ENCODE measurements at places on chromosomes 1 and 21. TPM values are rescaled to one million over a fixed set of nuclear protein-coding genes. Genes with fewer than 3 reads are reported as not detected.

The GBP2 gene
- total RNA-seq = 237 TPM

The GNPAT gene
- 38.6 TPM for total RNA-seq

DNA sequence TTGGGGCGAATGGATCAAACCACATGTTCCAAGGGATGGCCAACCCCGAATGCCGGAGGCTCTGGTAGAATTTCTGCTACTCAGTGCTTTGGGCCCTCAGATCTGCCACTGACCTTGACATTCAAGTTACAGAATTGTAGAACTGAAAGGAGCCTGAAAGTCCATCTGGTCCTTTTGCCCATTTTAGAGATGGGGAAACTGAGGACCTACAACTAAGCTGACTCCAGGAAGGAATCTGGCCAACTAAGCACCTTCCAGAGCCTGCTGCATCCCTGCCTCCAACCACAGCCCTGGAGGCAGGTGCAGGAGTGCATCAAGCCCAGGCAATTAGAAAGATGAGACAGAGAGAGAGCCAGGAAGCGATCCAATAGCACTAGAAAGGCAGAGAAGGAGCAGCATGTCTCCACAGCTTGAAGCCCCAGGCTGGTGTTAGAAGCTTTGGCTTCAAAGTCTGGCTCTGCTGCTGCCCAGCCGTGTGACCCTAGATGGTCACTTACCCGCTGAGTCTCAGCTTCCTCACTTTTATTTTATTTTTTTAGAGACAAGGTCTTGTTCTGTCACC, 1.3 kb upstream of the CTRC start:
- no peaks in the 10 kb centered on the region for H3K27me3 ChIP-seq
- no peaks in the 10 kb centered on the region for H3K4me1 ChIP-seq
- H3K27ac ChIP-seq = no peak overlapping the region
- DNase-seq = no peak
- H3K4me3 ChIP-seq = no peak overlapping the region

The NUP210L gene
- 0.04 TPM for total RNA-seq

The PPCS gene
- 46.5 TPM for total RNA-seq

GRCh38 chr21:42311816-42312625, 3.2 kb downstream of the TFF3 start:
- H3K27me3 ChIP-seq = peaks cover 8% of the 10 kb centered on the region
- DNase-seq = no peak
- no peaks in the 10 kb centered on the region for H3K36me3 ChIP-seq
- no peak overlapping the region for H3K4me3 ChIP-seq
